Vagina (tissue), 2 donors: ENCODE measurements at places on chromosomes 12 and 14.
A peak's percentile ranks its signal among the peaks of the same experiment; 100 is the strongest.

GRCh38 chr12:49108958-49109404, 1.7 kb downstream of the LMBR1L start:
- DNase-seq: peak; percentile 96

GRCh38 chr12:27616356-27617142, 79.7 kb upstream of the REP15 start:
- DNase-seq: no peak

DNA sequence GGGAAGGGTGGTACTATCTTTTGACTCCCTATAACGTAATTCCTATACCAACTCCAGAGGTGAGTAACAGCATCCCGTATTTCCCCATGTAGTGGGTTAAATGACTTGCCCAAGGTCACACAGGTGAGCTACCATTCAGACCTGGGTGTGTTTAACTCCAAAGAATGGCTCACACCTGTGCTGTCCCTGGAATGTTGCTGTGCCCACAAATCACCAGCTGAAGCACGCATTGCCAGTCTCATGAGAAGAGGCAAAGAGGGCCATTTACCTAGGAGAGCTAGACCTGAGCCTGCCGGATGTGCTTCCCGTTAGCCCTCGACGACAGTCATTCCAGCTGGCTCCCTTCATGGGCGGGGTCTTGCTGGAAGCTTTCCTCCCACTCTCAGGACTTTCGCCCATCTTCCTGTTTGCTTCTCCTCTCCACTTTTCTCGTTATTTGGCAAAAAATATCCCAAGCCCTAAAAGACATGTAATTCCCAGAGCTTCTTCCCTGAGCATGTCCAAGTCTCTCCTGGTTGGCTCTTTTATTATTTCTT, 106.6 kb upstream of the VASH1 start:
- no peak for DNase-seq

- DNase-seq: no peak
Measured at GRCh38 chr14:104537613-104537988, 42.0 kb upstream of the C14orf180 start.

DNA sequence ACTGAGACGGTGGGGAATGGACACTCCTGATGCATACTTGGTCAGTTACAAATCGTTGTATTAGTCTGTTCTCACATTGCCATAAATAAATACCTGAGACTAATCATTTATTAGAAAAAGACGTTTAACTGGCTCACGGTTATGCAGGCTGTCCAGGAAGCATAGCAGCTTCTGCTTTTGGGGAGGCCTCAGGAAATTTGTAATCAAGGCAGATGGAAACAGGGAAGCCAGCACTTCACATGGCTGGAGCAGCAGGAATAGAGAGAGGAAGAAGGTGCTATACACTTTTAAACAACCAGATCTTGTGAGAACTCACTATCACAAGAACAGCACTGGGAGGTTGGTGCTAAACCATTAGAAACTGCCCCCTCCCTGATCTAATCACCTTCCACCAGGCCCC, 418.2 kb downstream of the FLRT2 start:
- DNase-seq: no peak

GRCh38 chr14:82009076-82009475, 475.4 kb upstream of the SEL1L start:
- no peak for DNase-seq

- DNase-seq: no peak
Measured at GRCh38 chr14:76169776-76170175, 18.1 kb downstream of the GPATCH2L start.

DNA sequence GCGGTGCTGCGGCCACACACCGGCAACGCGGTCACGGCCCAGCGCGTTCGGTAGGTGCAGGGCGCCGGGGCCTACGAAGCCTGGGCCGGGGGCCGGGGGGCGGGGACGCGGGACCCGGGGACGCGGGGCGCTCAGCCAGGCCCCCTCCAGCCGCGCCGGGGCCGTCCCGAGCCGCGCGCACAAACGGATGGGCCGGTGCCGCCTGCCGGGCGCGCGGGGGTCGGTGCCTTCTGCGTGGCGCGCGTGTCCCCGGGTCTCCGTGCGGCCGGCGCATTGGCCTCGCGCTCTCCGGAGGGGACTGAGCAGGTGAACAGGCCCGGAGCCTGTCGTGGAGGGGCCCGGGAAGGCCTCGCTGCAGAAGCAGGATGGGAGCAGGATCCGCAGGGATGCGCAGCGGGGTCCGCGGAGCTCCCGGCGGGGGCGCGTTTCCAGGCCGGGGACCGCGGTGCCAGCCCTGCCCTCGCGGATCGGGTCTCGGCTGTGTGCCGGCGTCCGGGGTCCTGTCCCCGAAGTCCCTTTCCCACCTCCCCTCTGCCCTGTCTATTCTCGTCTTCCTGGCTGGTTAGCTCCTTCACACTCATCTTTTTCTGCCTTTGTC, 421 bp downstream of the GLT1D1 start:
- no peak for DNase-seq

- no peak for DNase-seq
Measured at GRCh38 chr12:88108021-88108420, 33.9 kb downstream of the CEP290 start.

DNA sequence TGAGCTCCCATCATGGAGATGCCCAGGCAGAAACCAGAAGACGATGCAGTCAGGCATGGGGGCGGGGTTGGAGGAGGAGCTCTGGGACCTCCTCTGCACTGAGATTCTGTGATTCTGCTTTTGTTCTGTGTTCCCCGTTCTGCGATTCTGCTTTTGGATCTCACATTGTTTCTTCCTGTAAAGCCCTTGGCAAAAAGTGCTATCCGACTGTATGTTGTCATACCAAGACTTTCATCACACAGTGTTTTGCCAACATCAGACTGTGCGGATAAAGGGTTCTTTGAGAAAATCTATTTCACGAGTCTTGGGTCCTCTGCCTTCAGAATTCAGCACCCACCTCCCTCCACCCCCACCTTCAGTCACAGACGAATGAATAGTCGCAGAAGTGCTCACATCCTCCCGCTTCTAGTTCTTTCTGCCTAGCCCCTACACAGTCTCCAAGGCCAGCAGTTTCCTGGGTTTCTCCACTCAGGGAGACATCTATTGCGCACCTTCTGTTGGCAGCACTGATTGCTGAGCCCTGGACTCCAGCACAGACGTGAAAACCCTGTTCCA, 24.7 kb upstream of the PWP1 start:
- no peak for DNase-seq

DNA sequence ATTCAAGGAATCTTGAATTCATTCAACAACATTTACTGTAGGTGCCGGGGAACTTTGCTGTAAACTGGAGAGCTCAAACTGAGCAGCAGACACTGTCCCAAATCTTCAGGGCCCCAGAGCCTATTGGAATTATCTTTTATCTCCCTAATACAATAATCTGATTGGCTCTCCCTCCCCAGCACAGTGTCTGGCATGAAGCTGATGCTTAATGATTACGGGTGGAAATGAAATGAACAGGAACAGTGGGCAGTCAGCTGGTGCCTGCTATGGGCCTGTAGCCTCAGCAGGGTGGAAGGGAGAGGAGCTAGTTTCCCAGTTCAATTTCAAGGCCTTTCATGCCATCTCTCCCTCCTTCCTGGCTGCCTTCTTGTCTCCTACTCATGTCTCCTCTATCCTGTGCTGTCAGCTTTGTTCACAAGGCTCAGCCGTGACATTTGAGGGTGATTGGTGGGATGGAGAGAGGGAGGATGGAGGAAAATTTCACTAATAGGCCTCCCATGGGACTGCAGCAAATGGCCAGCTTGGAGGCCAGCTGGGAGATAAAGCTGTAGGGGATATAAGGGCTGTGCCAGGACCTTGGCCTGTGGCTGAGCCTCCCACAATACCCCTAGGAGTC, 4.3 kb upstream of the RAPGEF3 start:
- no peak for DNase-seq

DNA sequence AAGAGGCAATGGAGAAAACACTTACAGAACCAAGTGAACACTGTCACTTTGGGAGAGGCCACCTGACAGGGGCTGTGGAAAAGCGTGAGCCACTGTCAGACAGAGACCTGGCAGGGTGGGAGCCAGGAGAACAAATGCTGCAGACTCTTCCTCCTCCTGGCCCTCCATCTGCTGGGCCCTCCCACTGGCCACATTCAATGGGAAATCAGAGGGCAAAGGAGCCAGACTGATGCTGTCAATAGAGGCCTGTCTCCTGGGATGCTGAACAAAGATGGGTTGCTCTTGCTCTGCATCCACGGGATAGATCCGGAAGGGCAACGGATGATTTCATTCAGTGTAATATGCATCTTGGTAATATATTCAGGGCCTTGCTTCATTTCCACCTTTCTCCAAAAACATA, 44.9 kb upstream of the BCAT1 start:
- no peak for DNase-seq

DNA sequence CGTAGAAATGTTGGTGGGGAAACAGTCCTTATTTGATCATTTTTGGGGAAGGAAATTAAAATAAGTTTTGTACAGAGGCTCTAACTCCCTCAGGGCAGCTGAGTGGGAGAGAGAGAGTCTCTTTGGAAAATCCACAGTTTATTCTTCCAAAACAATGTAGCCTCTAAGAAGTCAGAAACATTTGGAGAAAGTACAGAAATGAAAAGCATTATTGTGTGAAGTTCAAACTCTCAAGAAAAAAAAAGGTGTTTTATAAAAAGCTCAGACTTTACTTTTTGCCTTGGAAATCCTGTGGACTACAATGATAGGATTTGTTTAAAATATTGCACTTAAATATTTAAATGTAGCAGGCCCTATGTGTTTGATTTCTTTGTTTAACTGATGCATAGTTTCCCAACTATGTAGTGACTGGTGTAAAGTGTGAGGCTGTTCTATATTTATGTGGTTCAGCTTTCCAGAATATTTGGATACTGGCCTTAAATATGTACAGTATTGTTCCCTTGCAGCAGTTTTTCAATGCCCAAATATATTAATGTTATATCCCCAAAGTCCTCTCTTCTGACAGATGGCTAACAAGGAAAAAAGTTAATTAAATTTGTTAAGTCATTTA, 82.0 kb upstream of the OTOGL start:
- no peak for DNase-seq

DNA sequence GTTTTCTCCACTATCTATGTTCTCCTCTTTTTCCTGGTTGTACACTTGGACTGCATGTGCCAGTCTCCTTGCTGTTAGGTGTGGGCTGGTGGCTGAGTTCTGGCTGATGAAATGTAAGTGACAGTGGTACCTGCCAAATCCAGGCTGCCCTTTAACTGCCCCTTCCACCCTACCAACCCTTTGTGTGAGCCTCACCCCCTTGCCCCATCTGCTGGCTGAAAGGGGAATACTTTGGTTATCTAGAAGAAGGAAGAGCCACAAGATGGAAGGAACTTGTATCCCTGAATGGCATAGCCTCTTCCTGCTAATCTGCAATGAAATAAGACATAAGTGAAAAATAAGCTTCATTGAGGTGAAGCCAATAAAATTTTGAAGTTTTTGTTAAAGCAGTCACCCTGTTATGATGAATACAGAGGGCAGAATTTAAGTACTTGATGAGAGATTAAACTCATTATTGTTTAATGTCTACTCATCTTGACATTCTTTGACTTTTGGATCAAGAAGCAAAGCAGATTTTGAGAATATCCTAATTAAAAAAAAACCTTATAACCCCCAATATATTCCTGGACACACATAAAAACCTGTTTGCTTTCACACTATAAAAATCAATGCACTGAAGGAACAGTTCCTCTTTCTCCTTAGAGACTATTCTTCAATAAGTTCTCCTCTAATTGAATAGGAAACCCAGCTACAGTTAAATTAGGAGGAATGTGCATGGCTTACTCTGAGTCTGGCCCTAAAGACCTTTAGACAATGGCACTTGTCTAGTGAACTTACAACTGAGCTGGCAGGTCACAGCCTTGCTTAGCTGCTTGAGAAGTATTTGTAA, 262.6 kb upstream of the BTG1 start:
- DNase-seq: no peak

DNA sequence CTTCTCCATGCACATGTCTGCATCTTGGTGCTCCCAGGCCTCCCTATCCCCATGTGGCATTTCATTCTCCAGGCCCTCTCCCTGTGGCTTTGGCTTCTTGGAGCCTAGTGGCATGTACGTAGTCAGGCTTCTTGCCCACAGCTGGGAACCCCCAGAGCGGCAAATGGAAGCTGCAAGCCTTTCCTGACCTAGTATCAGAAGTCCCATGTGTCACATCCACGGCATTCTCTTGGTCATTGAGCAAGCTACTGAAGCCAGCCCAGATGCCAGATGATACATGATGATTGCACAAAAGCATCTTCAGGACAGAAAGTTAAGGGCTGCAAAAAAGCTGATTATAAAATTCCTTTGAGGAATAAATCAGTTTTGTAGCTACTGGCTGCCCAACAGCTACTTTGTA, 154.9 kb downstream of the PELI2 start:
- no peak for DNase-seq

DNA sequence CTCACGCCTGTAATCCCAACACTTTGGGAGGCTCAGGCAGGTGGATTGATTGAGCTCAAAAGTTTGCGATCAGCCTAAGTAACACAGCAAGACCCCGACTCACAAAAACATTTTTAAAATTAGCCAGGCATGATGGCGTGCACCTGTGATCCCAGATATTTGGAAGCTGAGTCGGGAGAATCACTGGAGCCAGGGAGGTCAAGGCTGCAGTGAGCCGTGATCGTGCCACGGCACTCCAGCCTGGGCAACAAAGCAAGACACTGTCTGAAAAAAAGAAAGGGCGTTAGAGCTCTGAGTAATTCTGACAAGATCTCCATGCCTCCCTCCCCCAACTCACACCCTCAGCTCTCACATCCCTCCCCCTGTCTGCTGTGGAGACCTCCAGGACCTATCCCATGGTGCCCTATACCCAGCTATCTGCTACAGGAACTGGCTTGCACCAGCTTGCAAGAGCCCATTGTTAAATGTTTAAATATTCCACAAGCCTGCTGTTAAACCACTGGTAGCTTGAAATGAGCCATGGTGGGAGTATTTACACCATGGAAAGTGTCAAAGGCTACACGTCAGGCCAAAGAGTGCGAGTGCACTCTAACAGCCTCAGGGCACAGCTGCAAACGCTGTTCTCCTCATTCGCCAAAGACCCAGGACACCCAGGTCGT, 35.1 kb upstream of the PPP2R5C start:
- DNase-seq: no peak

- DNase-seq: no peak
Measured at GRCh38 chr12:45226021-45226420, 10.1 kb downstream of the ANO6 start.

DNA sequence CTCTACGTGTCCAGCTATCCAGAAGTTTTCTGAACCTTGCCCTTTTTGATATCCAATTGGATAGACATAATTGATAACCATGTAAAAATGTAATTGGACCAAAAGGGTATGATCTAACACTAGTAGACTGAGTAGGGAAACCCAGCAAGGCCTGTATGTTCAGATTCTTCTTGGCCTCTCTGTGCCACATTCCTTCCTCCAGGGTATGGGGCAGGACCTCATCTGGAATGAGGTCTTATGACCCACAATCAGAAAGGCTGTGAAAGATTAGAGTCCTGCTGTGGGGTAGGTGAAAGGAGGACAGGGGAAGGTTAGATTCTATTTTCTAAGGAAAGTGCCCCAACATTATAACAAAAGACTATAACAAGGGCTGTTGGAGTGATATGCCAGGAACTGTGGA, 51.3 kb upstream of the A2ML1 start:
- no peak for DNase-seq
